Activated CD4-positive, alpha-beta memory T cell treated with anti-CD3 and anti-CD28 coated beads for 36 hours (primary cell): ENCODE measurements at places on chromosomes 5 and 9.

- peaks cover 12% of the 10 kb centered on the region for H3K27me3 ChIP-seq
- H3K36me3 ChIP-seq: no peaks in the 10 kb centered on the region
- H3K4me1 ChIP-seq: no peaks in the 10 kb centered on the region
- no peak overlapping the region for H3K4me3 ChIP-seq
- DNase-seq: no peak
Observed at GRCh38 chr9:79980432-79980831, 408.7 kb downstream of the TLE4 start.

DNA sequence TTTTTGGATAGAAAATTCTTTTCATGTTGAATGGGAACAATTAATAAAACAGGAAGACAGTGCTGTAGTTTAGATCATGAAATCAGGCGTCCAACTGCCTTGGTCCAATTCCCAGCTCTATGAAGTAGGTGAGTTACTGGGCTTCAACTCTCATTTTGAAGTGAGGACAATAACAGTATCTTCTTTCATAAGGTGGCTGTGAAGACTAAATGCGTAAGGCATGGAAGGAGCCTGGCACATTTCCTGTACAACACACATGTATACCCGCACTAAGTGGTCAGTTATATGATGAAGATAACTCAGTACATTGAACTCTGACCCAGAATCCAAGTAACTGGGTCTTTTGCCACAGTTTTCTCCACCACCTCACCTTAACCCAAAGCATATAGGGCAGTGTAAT, 120.6 kb downstream of the MED27 start:
- peaks cover 7% of the 10 kb centered on the region for H3K36me3 ChIP-seq
- H3K27me3 ChIP-seq: no peaks in the 10 kb centered on the region
- H3K27ac ChIP-seq: no peak overlapping the region

DNA sequence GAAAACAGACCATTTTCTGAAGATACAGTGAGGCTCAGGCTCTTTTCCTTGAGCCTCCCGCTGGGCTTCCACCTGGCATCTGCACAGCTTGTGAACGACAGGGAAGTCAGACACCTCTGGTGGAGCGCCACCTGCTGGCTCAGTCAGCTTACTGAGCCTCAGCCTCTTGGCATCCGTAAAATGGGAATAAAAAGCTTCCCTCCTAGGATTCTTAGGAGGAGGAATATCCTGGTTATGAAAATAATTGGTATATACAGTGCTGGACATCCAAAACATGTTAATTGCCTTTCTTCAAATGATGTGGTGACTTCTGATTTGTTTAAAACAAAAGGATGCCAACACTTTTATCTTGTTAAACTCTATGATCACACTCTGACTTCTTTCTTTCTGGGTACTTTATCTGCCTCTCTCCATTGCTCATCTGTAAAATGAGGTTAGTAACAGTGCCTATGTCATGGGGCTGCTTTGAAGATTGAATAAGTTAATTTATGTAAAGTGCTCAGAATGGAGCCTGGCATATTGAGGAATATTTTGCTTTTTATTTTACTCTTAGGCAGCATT, 67.5 kb downstream of the MAMDC2 start:
- peaks cover 5% of the 10 kb centered on the region for H3K27me3 ChIP-seq
- peak; percentile 67 for DNase-seq
- H3K4me3 ChIP-seq: no peak overlapping the region
- no peaks in the 10 kb centered on the region for H3K36me3 ChIP-seq
- peaks cover 11% of the 10 kb centered on the region for H3K4me1 ChIP-seq

DNA sequence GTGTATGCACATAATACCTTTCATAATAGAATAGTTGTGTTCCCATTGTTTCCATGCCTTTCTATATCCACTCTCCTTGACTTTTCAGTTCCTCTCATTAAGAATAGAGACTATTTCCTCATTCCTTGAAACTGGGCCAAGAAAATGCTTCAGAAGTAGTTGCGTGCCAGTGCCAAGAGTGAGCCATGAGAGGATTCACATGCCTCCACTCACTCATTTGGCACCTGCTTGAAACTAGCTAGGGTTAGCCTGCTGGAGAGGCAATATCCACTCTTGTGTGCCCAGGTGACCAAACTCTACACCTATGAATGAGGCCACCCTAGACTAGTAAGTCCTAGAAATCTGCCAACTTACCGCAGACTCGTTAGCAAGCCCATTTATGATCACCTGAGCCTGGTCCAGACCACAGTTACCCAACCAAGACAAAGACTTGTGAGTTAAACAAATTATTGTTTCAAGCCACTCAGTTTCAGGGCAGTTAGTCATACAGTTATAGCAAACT, 276.3 kb downstream of the EPB41L4A start:
- DNase-seq: no peak
- no peak overlapping the region for H3K27ac ChIP-seq
- no peaks in the 10 kb centered on the region for H3K4me1 ChIP-seq
- no peaks in the 10 kb centered on the region for H3K36me3 ChIP-seq
- H3K4me3 ChIP-seq: no peak overlapping the region

DNA sequence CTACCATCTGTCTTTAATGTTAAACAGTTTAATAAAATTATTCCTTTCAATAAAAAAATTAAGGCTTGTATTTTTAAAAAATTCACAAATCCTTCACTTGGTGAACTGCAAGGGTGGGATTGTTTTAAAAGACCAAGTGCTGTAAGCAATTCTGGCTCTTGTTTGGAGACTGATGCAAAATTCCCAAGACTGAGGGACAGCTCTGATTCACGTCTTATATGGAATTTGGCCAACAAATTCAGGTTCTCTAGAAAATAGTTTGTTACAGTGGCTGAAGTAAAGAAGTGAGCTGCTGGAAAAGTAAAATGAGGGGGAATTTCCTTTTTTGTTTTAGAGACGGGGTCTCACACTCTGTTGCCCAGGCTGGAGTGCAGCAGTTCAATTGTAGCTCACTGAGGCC, 58.3 kb downstream of the PRELID2 start:
- H3K4me1 ChIP-seq: no peaks in the 10 kb centered on the region
- no peaks in the 10 kb centered on the region for H3K36me3 ChIP-seq
- DNase-seq: no peak
- no peak overlapping the region for H3K27ac ChIP-seq
- H3K4me3 ChIP-seq: no peak overlapping the region

DNA sequence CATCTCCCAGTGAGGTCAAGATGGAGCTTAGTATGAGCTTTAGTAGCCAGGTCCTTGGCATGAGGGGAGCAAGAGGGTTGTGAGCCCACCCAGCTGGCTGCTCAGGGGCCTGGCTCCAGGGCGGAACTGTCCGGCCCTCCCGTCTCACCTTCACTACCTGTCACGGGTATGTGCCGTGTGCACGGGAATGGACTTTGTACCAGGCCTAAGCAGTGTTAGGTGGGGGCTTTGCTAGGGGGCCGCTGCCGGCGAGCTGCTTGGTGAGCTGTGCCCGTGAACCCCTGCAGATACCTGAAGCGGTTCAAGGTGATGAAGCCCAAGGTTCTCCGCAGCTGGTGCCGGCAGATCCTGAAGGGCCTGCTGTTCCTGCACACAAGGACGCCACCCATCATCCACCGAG, 46.7 kb downstream of the WNK2 start:
- H3K4me1 ChIP-seq: peaks cover 2% of the 10 kb centered on the region
- no peak for DNase-seq
- H3K36me3 ChIP-seq: no peaks in the 10 kb centered on the region
- no peak overlapping the region for H3K27ac ChIP-seq

- no peaks in the 10 kb centered on the region for H3K27me3 ChIP-seq
- no peak overlapping the region for H3K27ac ChIP-seq
- H3K4me1 ChIP-seq: peaks cover under 1% of the 10 kb centered on the region
- DNase-seq: no peak
- H3K4me3 ChIP-seq: no peak overlapping the region
- peaks cover 4% of the 10 kb centered on the region for H3K36me3 ChIP-seq
Observed at GRCh38 chr9:105269593-105269992, 25.1 kb downstream of the SLC44A1 start.

GRCh38 chr9:36074870-36075532, 38.3 kb downstream of the RECK start:
- DNase-seq: no peak
- no peak overlapping the region for H3K4me3 ChIP-seq
- H3K27me3 ChIP-seq: no peaks in the 10 kb centered on the region
- H3K36me3 ChIP-seq: no peaks in the 10 kb centered on the region
- H3K4me1 ChIP-seq: no peaks in the 10 kb centered on the region
- no peak overlapping the region for H3K27ac ChIP-seq

- peaks cover 12% of the 10 kb centered on the region for H3K4me1 ChIP-seq
- H3K4me3 ChIP-seq: no peak overlapping the region
- no peak overlapping the region for H3K27ac ChIP-seq
- DNase-seq: no peak
- no peaks in the 10 kb centered on the region for H3K36me3 ChIP-seq
Observed at GRCh38 chr5:76964060-76964459, 11.2 kb downstream of the CRHBP start.

DNA sequence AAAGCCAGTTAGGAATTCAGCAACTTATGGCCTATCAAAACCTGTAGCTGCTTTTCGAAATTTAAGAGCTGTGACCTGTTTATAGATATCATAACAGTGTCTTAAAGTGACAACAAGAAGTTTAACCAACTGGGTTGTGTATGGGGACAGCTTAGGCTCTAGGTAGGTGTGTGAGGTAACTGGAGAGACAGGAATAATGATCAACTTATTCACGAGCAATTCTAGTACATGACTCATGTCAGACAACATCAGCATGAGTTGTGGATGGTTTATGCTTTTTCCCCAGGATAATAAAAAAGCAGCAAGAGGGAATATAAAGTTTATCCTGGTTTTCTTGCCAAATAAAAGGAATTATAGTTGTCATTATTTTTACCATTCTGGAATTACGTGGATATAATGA, 88.6 kb downstream of the GDNF start:
- no peak overlapping the region for H3K27ac ChIP-seq
- no peak for DNase-seq
- H3K36me3 ChIP-seq: peaks cover 41% of the 10 kb centered on the region
- H3K4me3 ChIP-seq: no peak overlapping the region

GRCh38 chr5:169164481-169164925, 136.4 kb downstream of the SLIT3 start:
- DNase-seq: no peak
- H3K27me3 ChIP-seq: no peaks in the 10 kb centered on the region
- no peak overlapping the region for H3K4me3 ChIP-seq

- no peaks in the 10 kb centered on the region for H3K36me3 ChIP-seq
- no peak overlapping the region for H3K27ac ChIP-seq
- no peak overlapping the region for H3K4me3 ChIP-seq
- H3K27me3 ChIP-seq: no peaks in the 10 kb centered on the region
- DNase-seq: no peak
Observed at GRCh38 chr5:145230781-145231180, 604.4 kb downstream of the PRELID2 start.

DNA sequence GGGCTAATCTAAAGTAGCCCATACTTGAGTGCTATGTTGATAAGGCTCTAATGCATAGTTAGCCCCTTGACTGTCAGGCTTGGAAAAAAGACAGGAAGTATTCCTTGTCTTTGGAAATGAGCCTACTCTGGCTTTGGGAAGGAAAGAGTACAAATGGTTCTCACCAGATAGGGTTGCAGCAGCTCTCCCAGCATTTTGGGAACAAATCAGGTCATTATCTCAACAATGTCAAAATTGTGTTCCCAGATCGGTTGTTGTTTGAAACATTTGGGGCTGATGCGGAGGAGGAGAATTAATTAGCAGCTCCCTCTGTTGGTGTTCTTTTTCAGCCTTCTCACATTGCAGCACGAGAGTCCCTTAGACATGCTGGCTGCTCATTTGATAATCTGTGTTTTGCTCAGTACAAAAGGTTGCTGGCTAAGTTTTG, 294.7 kb upstream of the DMRT1 start:
- no peaks in the 10 kb centered on the region for H3K36me3 ChIP-seq
- peaks cover 24% of the 10 kb centered on the region for H3K4me1 ChIP-seq
- no peak overlapping the region for H3K4me3 ChIP-seq
- no peak overlapping the region for H3K27ac ChIP-seq
- no peaks in the 10 kb centered on the region for H3K27me3 ChIP-seq
- no peak for DNase-seq
